Brain microvascular endothelial cell (primary cell): ENCODE measurements at places on chromosomes 6 and 20.

- DNase-seq, result no peak
Observed at GRCh38 chr20:709991-710779, 34.6 kb upstream of the SCRT2 start.

DNA sequence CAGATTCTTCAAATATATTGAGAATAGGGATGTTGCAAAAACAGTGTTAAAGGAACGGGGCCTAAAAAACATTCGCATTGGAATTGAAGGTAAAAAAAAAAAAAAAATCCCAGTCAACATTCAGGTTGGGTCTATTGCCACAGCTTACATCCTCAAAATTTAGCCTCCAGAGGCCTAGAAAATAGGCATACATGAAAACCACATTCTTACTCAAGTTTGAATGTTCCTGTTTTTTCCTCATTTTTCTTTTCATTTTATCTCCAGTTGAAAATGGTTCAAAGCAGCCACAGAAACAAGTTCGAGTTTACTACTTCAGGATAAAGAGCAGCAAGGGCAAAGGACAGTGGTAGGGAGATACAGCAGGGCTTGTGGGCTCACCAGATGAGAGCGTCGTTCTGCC, 41.9 kb downstream of the KCTD20 start:
- no peak for DNase-seq

DNA sequence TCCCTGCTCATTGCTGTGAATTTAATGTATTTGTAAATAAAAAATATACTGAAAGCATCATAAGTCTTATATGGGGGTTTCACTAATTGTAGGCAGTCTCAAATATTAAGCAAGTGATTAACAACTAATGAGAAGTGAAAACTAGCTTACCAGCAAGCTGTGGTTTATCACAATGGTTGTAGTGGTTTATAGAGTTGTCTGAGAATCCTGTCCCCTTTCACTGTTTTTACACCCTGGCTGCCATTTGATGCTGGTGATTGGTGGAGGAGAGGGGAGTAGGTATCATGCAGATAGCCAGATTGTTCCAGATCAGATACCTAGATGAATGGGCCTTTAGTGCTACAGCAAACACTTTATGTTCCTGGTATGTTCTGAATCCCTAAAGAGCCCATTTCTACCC, 6.0 kb downstream of the MKKS start:
- no peak for DNase-seq

DNA sequence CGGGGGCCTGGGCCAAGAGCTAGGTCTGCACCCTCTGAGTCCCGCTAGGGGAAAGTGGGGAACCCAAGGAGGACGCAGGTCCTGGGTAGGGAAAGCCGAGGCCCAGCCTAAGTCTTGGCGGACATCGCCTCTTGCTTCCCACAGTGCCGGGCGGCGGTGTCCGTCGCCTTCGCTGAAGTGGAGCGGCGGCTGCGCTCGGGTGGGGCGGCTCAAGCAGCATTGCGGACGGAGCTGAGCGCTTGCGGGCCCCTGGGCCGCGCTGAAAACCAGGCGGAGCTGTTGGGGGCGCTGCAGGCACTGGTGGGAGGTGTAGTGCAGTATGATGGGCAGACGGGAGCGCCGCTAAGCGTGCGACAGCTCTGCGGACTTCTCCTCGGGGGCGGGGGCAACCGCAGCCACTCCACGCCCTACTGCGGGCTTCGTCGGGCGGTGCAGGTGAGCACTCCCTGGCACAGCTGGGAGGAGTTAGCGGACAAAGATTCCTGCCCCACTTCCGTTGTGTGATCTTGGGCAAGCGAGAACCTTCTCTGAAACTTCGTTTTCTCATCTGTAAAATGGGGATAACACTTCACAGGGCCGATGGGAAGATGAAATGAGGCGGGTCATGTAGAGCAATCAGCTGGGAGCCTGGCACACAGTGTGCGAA, 4.2 kb downstream of the PRSS16 start:
- peak; percentile 77 for DNase-seq

DNA sequence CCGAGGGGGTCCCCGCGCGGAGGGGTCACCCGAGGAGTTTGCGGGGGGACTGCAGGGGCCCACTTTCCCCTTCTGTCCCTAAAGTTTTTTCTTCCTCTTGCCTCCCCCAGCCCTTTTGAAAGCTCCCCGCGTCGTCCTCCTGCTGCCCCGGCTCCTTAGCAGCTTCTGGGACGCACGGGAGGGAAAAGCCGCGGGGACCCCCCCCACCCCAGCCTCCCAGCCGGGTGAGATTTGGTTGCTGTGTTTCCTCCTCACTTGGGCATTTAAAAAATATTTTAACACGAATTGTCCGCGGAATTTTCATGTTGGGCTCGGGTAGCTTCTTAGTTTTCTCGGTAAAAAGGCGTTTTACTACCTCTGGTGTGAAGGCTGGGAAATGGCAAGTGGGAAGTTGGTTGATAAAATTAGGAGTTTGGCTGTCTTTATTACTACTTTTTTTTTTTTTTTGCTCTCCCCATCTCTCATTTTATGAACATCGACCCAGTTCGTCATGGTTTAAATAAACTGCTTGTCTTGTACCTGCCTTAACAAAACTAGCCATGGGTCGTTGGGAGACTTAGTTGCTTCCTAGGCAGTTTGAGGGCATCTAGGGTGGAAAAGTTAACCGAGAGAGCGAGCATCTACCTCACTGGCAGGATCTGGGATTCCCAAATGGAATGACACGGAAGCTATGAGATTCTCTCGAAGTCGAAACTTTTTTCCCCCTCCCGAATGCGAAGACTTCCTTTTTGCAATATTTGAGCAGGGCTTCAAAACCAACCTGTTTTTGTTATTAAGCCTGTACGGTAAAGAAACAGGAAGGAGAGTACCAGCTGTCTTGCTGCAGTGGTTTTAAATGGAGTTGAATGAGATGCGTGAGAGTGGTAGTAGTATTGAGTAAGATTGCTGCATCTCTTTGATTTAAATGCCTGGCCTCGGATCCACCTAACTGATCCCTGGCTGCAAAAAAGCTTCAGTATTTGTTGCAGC, 868 bp downstream of the NCOA3 start:
- DNase-seq, result peak; percentile 11

- DNase-seq, result no peak
Observed at GRCh38 chr20:21513181-21513663, 642 bp downstream of the NKX2-2 start.

GRCh38 chr20:61100489-61100888, 151.6 kb upstream of the CDH4 start:
- no peak for DNase-seq

GRCh38 chr6:24743944-24744335, 25.0 kb upstream of the C6orf62 start:
- no peak for DNase-seq

DNA sequence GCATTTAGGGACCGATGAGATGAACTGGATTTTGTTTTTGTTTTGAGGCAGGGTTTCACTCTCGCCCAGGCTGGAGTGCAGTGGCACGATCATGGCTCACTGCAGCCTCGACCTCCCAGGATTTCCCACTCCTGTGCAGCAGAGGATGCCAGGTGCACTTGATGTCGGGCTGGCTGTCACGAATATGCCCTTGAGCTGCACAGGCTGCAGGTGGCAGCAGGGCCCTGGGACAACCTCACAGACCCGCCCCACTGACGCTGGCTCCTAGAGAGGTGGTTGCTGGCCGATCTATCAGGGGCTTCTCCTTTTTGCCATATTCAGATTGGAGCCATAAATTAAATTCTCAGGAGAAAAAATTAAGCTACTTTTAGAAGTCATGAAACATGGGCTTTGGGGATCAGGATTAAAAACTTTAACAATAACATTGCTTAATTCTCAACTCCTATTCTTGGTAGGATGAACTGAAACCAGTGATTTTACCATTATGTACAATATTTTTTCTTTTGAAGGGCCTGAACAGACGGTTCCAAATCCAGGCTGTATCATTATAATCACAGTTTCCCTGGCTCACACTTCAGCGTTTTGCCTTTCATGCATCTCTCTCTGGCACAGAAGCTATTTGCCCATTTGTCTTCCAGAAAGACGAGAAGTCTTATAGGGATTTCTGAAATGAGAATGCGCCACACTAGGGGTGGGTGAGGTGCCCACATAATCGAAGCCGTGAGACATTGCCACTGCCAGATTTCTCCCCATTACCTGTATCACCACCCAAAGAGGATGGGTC, 32.4 kb downstream of the NQO2 start:
- no peak for DNase-seq
